ENCODE measurements at places on chromosomes 7 and 10.

DNA sequence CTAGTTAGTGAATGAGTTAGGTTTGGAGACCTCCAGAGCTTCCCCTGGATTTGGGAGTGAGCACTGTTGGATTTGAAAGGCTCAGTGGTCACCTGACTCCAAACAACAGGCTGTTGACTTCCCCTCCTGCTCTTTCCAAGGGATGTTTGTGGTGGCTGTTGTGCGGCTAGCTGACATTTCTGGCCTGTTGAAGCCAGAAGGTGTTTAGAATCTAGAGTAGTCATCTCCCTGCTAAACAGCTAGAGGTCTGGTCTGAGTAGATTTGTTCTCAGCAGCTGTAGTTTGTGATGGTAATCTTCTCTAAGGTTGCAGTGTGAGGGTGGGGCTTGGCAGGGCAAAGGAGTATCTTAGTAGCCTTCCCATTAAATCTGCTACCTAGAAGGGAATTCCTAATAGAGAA is 30.1 kb downstream of the BPGM start:
- DNase-seq, result no peak

DNA sequence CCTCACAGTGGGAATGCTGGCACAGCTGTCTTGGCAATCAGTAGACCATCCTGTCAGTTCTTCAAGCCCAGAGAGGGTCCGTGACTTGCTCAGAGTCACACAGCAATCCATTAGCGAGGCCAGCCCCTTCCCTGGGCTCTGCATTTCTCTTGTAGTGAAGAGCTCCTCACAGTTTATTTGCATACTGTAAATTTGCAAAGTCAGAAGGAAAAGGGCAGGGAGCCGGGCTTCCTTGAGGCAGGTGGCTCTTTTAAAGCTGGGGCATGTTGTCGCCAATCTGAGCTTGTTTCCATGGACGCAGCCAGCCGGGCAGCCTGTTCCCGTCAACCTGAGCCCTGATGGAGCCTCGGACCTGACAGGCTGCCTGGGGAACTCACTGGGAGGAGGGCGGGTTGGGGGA is 123.4 kb downstream of the CUX1 start:
- DNase-seq, result no peak

- DNase-seq, result no peak
These were observed 95.4 kb downstream of the CREB5 start for GRCh38 chr7:28507525-28508282.

- no peak for DNase-seq
These were observed 41.4 kb downstream of the CSTF2T start for GRCh38 chr10:51658000-51658399.

DNA sequence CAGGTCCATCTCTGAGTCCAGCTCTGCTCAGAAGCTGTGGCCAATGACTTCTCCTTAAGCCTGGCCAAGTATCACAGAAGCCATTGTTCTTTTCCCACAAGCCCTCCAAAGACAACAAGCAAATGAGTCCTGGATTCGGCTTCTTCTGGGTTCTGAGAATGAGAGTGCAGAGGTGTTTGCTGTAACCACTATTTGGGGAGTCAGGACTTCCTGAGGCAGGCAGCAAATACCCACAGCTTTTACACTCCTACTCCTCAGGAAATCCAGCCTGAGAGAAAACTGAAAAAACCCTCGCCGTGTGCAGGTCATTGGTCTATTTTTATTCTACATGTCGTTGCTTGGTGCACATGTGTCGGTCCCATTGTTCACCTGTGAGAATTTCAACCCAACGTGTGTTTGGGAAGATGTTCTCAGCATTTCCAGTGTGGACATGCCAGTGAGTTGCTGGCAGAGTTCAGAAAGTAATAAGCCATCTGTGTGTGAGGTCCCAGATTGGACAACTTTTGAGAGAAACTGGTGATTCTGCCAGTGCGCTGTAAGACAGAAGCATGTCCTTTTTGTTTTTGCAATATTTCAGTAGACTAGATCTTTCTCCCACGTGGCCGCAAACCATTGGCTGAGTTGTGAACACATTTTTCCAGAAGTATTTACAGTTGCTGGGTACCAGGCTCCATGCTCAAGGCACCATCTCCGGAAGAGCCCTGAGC is 121.6 kb upstream of the LYZL2 start:
- DNase-seq, result peak; percentile 56

All from NB4 (cell line).